Esophagus muscularis mucosa (tissue), 4 donors: ENCODE measurements at places on chromosomes 16 and 17. TPM values are rescaled to one million over a fixed set of nuclear protein-coding genes. Genes with fewer than 3 reads are reported as not detected.

DNA sequence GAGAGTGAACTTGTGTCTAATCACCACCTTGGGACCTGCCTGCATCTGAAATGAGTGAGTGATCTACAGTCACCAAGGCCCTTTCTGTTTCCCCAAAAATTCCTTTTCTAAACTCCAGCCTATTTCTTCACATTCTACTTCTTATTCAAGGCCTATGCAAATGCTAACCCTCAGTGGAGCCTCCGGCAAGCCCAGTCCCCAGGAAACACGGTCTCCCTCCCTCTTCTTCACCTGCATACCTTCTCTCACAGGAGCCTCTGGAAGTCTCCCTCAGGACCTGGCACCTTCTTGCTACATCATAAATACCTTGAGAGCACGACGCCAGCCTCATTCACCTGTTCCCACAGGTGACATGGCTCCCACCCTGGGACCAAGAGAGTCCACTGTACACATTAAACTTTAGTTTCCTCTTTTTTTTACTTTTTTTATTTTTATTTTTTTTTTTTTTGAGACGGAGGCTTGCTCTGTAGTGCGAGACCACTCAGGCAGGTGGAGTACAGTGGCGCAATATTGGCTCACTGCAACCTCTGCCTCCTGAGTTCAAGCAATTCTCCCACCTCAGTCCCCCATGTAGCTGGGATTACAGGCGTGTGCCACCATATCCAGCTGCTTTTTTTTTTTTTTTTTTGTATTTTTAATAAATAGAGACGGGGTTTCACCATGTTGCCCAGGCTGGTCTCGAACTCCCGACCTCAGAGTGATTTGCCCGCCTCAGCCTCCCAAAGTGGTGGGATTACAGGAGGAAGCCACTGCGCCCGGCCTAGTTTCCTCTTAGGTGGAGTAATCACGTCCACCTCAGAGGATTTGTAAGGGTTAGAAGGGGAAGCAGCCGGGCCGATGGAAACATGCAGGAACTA, 97.3 kb downstream of the ANKRD11 start:
- DNase-seq = no peak

- no peak for DNase-seq
Measured at GRCh38 chr16:55574811-55575210, 8.3 kb downstream of the CAPNS2 start.

DNA sequence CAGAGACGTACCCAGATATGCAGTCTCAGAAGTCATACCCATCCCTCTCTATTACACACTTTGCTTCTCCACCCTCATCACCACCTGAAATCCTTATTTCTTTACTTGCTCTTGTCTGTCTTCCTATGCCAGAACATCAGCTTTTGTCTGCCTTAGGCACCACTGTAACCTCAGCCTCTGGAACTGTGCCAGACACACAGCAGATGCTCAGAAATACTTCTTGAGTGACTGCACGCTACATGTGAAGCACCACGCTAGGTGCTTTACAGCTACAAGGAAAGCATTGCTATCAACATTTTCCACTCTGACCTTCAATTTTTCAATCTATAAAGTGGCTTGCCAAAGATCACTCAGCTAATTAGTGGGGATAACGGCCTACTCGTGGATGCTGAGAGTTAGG, 226.8 kb downstream of the CHD9NB start:
- DNase-seq = no peak

DNA sequence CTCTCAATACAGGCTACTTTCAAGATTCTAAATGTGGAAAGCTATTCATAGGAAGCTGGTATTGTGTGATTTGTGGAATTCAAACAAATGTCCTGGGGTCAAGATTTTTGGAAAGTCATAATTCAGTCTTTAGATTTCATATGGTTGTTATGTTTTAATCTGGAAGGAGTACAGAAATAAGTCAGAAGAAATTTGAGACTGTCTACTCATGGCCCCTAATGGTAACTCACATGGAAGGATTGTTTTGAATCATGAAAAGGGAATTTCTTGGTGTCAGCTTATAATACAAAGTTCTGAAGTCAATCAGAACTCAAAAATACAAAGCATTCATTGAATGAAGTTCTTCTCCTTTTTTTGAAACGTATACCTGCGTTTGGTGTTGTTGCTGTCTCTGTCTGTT, 3.1 kb downstream of the KCNJ2 start:
- no peak for DNase-seq

The MFAP4 gene
- total RNA-seq = 191 TPM
